ENCODE measurements at places on chromosomes 11 and 22.

- DNase-seq, result no peak
Measured at GRCh38 chr11:38718049-38718448, 2120.0 kb upstream of the RAG2 start.

DNA sequence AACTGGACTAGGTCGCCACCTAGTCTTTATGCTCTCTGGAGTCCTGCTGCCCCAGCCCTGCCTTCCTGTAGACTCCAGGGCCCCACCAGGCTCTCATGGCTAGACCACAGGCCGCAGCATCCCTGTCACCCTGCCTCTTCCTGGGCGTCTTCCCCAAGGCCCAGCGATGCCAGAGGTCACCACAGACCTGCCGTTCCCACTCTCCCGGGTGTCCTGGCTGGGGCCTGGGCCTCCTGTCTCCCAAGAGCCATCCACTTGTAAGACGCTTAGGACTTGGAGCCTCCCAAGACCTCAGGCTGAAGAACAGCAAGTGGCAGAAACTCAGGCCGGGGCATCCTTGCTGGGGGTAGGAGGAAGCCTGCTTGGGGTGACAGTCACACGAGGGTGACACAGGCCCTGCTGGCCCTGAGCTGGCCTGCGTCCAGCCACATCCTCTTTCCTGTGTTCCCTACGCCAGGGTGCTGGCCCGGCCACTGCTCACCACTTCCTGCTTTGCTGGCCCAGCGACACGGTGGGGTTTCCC is 2.0 kb upstream of the TCIRG1 start:
- DNase-seq, result peak; percentile 46

DNA sequence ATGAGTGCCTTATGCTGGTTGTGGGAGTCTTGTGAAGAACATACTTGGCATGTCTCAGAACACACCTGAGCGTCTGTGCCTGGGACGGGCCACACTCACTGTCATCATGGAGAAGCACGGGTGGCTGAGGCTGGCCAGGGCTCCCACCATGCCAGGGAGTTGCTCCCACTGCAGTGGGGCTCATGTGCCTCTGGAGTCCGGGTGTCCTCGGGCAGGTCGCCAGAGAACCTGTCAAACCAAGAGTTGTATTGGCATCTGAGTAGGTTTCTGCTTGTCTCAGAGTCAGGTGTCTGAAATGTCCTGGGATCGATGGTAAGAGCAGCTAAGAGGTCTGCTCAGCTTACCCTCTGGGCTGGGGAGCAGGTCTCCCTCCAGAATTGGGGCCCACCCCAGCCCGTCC is 92.1 kb downstream of the BCR start:
- DNase-seq, result no peak

GRCh38 chr11:121754598-121754997 is 301.8 kb upstream of the SORL1-AS1 start:
- DNase-seq, result no peak

GRCh38 chr22:23781511-23782183 is 5.1 kb upstream of the SMARCB1 start:
- DNase-seq, result no peak

GRCh38 chr11:110165039-110165925 is 72.1 kb downstream of the ZC3H12C start:
- no peak for DNase-seq

DNA sequence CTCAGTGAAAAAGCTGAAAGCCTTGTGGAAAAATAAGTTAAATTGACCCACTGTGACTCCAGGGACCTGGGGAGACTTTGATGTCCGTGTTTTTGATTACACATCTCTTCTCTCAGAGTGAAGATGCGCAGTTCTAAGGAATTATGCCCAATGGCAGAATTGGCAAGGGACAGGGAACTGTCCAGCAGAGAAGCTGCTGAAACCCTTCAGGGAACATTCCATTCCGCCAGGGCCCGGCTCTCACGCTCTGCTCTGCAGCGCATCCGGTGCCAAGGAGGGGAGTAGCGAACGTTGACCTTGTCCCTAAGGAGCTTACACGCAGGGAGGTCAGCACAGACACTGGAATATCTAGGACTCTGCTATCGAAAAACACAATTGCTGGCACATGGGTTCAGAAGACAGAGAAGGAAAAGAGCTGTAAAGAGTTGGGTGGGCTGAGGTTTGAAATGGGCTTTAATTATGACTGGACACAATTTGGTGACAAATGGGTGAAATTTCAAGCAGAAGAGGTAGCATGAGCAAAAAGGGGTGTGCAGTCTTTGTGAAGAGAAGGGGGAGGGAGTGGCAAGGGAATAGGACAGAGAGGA is 64.5 kb upstream of the B3GAT1 start:
- DNase-seq, result no peak

GRCh38 chr22:27881421-27881820 is 37.6 kb downstream of the PITPNB start:
- no peak for DNase-seq

DNA sequence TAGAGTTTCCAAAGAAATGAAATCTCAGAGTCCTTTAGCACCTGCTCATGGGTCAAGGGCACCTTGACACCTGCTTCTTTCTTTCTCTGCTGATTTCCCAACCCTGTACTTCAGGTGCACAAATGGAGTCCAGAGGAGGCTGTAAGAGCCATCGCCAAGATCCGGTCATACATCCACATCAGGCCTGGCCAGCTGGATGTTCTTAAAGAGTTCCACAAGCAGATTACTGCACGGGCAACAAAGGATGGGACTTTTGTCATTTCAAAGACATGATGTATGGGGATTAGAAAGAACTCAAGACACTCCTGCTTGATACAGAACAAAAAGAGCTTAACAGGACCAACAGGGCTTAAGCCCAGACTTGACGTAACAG is 5.9 kb downstream of the PTPMT1 start:
- no peak for DNase-seq

- DNase-seq, result no peak
Measured at GRCh38 chr22:37173709-37174108, 14.3 kb downstream of the C1QTNF6 start.

- DNase-seq, result no peak
Measured at GRCh38 chr22:42676059-42676607, 26.9 kb upstream of the CYB5R3 start.

GRCh38 chr22:44084044-44084772 is 60.1 kb downstream of the PARVB start:
- DNase-seq, result no peak

GRCh38 chr11:13119941-13120520 is 110.9 kb downstream of the RASSF10 start:
- no peak for DNase-seq

- no peak for DNase-seq
Measured at GRCh38 chr11:117443266-117444186, 115.9 kb downstream of the CEP164 start.

GRCh38 chr22:30881361-30882183 is 87.0 kb downstream of the MORC2 start:
- DNase-seq, result no peak

GRCh38 chr11:10742460-10743208 is 8.4 kb upstream of the CTR9 start:
- peak; percentile 46 for DNase-seq

- no peak for DNase-seq
Measured at GRCh38 chr11:47912843-47913437, 64.8 kb upstream of the NUP160 start.

DNA sequence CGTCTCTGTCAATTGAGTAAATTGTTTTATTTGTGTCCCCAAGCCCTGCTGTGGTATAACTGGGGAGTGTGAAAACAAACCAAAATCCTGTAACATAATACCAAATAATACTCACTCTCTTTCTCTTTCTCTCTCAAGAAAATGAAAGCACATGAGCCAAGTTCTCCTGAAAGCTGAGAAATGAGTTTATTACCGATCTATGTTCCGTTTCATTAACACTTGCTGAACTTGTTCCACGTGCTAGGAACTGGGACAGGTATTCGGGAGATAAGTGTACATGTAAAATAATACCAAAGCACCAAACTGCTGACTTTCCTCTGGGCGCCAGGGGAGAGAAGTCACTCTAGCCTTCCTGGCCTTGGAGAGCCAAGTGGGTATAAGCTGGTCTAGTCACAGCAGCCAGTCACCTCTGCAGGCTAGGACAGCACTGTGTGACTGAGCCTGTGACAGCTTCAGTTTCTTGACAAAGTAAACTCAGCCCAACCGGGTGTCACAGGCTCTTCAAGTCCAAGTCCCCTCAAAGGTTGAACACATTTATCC is 23.1 kb downstream of the CD6 start:
- DNase-seq, result no peak

- no peak for DNase-seq
Measured at GRCh38 chr11:18709414-18709813, 10.8 kb downstream of the TMEM86A start.

DNA sequence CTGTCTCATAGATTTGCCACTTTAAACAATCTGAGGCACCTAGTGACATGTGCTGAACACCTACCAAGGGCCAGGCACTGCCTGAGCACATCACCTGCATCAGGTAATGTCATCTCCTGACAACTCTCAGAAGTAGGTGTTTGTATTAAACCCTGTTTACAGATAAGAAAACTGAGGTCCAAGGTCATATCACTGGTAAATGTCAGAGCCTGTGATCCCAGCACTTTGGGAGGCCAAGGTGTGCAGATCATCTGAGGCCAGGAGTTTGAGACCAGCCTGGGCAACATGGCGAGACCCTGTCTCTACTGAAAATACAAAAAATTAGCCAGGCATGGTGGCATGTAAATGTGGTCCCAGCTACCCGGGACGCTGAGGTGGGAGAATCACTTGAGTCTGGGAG is 39.1 kb upstream of the ACCSL start:
- DNase-seq, result no peak

- no peak for DNase-seq
Measured at GRCh38 chr11:44887636-44888035, 63.0 kb downstream of the TP53I11 start.

- DNase-seq, result no peak
Measured at GRCh38 chr11:17873586-17873985, 139.0 kb downstream of the KCNC1 start.

GRCh38 chr11:19959648-19960059 is 200.6 kb downstream of the DBX1 start:
- DNase-seq, result no peak

DNA sequence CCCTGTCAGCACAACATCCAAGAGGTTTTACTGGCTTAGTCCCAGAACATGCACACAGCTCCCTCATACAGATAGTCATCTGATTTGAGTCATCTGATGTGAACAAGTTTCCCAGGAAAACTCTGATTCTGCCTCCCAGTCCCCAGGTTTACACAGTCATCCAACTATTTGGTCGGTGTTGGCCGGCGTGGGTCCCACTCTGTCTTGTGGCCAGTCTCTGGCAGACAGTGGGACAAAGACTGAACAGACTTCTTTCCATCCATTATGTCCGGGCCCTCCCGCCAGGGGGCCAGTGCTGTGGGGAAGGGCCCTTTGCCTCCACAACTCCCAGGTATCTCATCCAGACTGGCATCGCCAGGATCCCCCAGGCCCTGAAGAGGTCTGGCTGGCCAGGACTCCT is 60.0 kb downstream of the BTG4 start:
- DNase-seq, result no peak

DNA sequence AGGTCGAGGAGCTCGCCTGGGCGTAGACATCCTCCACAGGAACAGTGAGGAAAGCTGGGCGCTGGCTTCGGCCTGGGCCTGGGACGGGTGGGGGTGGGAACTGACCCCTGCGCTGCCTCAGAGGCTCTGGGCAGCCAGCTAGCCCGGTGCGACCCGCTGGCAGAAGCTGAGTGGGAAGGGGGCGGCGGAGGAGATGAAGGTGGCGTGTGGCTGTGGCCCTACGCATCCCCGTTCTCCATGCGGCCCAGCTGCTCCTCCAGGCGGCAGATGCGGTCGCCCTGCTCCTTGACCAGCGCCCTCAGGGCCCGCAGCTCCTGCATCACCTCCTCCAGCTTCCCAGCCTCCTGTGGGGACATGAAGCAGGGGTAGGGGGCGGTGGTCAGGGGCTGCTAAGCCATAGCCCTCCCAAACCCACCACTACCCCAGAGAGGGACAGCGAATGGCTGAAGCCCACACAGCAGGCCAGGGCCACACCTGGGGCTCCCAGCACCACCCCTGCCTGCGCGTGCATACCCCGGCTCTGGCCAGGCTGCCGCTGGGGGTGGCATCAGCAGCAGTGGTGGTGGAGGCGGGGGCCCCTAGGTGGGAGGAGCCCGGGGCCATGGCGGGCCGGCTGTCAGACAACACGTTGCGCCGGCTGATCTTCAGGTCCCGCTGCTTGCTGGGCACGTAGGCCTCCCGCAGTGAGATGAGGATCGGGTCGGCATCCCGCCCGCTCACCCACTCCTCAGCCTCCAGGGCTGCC is 848 bp upstream of the PTPRCAP start:
- DNase-seq, result peak; percentile 78

DNA sequence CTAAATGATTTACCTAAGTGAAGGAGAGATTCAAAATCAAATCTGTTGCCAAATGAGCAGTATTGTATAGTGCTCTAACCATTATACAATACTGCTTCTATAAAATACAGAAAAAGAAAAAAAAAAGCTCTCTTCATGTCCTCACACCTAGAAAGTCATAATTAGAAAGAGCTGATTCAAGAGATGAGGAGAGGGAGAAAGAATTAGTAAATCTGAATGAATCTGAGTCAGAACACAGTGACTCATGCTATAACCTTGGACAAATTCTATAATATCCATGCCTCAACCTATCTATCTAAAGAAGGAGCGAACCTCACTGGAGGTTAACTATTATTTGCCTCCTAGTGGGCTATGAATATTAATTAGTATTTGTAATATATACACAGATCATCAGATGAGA is 29.4 kb downstream of the AMBRA1 start:
- DNase-seq, result no peak

- no peak for DNase-seq
Measured at GRCh38 chr22:45204819-45205218, 35.9 kb downstream of the KIAA0930 start.

DNA sequence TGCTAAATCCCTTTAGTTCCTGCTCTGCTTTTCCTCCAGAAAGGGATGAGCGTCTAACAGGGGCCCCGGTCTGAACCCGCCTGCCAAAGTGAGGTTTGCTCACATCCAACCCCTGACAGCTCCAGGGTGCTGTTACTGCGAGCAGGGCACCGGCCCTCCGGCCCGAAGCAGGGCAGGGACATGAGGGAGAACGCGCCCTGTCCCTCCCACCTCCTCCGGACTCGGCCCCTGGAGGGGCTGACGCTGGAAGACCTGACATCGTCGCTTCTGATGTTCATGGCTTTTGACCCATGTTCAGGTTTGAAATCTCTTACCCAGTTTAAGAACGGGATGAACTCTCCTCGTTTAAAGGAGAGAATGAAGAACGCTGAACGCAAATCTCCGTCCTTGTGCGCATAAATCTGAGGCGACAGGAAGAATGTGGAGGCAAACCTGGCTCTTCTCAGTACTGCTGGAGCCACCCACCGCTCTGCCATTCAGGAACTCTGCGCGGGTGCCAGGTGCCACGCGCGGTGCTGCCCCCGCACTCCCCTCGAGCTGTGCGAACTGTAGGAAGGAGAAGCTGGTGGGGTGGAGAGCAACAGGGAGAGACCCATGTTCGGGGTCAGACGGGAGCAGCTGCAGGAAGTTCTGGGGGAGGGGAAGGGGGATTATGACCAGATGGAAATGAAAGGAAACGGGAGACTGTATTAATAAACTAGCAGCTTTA is 826 bp upstream of the EEF1G start:
- DNase-seq, result no peak

DNA sequence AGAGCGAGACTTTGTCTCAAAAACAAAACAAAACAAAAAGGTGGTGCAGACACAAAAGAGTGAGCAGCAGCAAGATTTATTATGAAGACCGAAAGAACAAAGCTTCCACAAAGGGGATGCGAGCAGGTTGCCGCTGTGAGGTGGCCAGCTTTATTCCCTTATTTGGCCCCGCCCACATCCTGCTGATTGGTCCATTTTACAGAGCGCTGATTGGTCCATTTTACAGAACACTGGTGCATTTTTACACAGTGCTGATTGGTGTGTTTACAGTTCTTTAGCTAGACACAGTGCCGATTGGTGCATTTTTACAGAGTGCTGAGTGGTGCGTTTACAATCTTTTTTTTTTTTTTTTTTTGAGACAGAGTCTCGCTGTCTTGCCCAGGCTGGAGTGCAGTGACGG is 77.4 kb downstream of the CECR2 start:
- no peak for DNase-seq

Data from CD4-positive, alpha-beta T cell treated with Interleukin-12 subunit alpha and Interleukin-12 subunit beta, for 1 hour (primary cell).